ENCODE measurements at places on chromosomes 7 and 10.

DNA sequence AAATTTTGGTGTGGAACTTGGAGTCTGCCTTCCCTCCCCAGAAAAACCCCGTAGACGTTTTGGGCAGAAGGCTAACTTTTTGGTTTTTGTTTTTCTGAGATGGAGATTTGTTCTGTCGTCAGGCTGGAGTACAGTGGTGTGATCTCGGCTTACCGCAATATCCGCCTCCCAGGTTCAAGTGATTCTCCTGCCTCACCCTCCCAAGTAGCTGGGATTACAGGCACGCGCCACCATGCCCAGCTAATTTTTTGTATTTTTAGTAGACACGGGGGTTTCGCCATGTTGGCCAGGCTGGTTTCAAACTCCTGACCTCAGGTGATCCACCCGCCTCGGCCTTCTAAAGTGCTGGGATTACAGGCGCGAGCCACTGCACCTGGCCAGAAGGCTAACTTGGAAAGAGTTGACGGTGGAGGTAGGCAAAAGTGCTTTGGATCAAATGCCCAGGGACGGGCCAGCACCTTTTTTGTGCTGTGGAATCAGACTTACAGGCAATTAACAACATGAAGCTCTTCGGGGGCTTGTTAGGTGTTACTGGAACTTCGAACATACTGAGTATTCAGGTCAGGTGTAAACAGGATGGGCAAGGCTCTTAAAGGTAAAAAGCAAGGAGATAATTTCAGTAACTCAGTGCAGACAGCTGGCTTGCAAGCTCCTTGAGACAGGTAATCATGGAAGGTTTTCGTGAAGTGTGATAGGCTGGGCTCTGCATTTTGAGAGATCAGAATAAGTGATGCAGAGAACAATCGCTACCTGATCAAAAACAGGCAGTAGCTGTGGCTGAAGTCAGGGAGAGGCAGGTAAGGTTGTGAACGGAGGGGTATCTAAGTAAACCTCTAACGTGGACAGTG, 1.8 kb downstream of the PPP1R35 start:
- no peak for DNase-seq

DNA sequence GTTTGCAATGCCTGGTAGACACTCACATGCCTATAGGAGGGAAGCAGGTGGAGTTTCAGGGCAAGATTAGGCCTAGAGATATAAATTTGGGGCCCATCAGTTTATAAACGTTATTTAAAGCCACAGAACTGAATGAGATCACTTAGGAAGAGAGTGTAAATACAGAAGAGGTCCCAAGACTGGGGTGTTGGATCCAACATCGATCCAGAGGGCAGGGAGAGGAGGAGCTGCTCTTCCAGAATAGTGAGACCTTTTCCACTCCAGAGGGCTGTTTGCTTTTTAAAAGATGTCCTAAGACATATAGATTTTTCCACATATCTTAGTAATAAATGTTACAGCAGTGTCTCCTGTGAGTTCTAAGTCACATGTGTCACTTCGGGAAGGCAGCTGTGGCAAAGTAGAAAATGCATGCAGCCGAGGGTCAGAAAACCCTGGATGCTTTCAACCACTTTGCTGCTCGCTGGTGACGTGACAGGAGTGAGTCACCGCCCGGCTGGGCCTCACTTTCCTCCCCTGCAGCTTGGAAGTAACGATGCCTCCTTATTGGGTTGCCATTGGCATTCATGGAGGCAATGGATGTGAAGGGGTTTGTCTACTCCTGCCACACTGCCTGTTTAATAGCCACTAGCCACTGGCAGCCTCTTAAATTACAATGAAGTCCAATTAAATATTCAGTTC, 95.4 kb downstream of the TRIL start:
- DNase-seq = peak; percentile 27

- DNase-seq = peak; percentile 54
These were observed 4.1 kb upstream of the NT5C2 start for GRCh38 chr10:103197174-103197573.

GRCh38 chr7:67387851-67388250, 391.2 kb downstream of the TYW1 start:
- DNase-seq = no peak

DNA sequence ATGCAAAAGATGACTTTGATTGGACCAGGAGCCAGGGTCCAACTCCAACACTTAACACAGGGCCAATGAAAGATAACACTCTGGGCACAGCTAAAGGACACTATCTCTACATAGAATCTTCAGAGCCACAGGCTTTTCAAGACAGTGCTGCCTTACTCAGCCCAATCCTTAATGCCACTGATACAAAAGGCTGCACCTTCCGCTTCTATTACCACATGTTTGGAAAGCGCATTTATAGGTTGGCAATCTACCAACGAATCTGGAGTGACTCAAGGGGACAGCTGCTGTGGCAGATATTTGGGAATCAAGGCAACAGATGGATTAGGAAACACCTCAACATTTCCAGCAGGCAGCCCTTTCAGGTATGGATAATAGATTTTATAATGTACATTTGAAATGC, 160.7 kb downstream of the MALRD1 start:
- DNase-seq = peak; percentile 10
